ENCODE measurements at places on chromosomes 12 and 14. TPM values are rescaled to one million over a fixed set of nuclear protein-coding genes. Genes with fewer than 3 reads are reported as not detected.

TCL1A gene
- not detected for total RNA-seq

CNTN1 gene
- total RNA-seq, result not detected

SAMD15 gene
- 0.38 TPM for total RNA-seq

PTPRQ gene
- not detected for total RNA-seq

ZFHX2 gene
- total RNA-seq, result 0.13 TPM

KRT83 gene
- total RNA-seq, result not detected

RAD9B gene
- total RNA-seq, result 0.25 TPM

IGFBP6 gene
- total RNA-seq, result 2.7 TPM

EPYC gene
- not detected for total RNA-seq

GPR135 gene
- 0.39 TPM for total RNA-seq

HOXC13 gene
- not detected for total RNA-seq

ARHGDIB gene
- total RNA-seq, result 69.4 TPM

AQP6 gene
- not detected for total RNA-seq

TAS2R20 gene
- total RNA-seq, result 2.3 TPM

CAMKK2 gene
- 21.3 TPM for total RNA-seq

RND1 gene
- 6.1 TPM for total RNA-seq

FAIM2 gene
- not detected for total RNA-seq
